B cell (primary cell): ENCODE measurements at places on chromosomes 4 and X.

GRCh38 chr4:8538076-8538702 is 42.0 kb upstream of the GPR78 start:
- no peak overlapping the region for H3K4me3 ChIP-seq
- no peak for DNase-seq
- H3K27ac ChIP-seq = no peak overlapping the region
- no peaks in the 10 kb centered on the region for H3K36me3 ChIP-seq
- no peaks in the 10 kb centered on the region for H3K27me3 ChIP-seq
- no peaks in the 10 kb centered on the region for H3K4me1 ChIP-seq

- peak overlapping the region; percentile 26 for H3K4me3 ChIP-seq
- no peak overlapping the region for H3K27ac ChIP-seq
- H3K4me1 ChIP-seq = peaks cover 47% of the 10 kb centered on the region
- peak; percentile 56 for DNase-seq
These were observed 25.3 kb downstream of the HOPX start for GRCh38 chr4:56655627-56656345.

DNA sequence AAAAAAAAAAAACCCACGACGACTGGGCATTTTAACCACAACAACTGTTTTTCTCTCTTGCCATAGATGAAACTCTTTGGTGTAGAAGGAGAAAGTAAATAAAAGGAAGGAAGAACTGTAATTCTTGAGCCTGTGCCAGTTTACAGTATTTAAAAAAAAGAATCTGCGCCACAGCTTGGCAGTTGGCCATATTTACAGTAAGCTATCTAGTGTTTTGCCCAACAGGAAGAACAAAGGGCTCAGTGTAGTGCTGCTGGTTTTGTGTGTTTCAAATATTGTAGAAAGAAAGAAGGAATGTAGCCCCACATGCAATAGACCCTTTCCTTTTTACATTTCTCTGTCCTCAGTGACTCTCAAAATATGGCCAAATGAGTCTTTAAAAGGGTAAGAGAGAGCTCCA is 66.1 kb downstream of the NR3C2 start:
- peak overlapping the region; percentile 31 for H3K4me3 ChIP-seq
- H3K4me1 ChIP-seq = peaks cover 9% of the 10 kb centered on the region
- peak; percentile 21 for DNase-seq
- H3K27ac ChIP-seq = peak overlapping the region; percentile 39
- H3K27me3 ChIP-seq = no peaks in the 10 kb centered on the region

DNA sequence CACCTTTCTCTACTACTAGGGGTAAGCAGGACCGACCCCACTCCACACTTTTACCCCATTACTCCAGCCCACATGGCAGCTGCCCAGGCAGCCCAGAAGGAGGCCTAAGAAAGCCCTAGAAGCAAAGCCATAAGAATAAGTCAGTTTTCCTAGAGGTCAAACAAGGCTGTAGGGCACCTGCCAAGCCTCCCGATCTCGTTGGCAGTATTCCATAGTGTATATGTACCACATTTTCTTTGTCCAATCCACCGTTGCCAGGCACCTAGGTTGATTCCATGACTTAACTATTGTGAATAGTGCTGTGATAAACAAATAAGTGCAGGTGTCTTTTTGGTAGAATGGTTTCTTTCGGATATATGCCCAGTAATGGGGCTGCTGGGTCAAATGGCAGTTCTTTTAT is 54.2 kb downstream of the RHOXF2B start:
- no peaks in the 10 kb centered on the region for H3K27me3 ChIP-seq
- no peak overlapping the region for H3K27ac ChIP-seq
- no peaks in the 10 kb centered on the region for H3K4me1 ChIP-seq
- no peak for DNase-seq
- no peaks in the 10 kb centered on the region for H3K36me3 ChIP-seq

- no peaks in the 10 kb centered on the region for H3K4me1 ChIP-seq
- DNase-seq = no peak
- no peak overlapping the region for H3K4me3 ChIP-seq
- no peaks in the 10 kb centered on the region for H3K36me3 ChIP-seq
These were observed 42.8 kb upstream of the KLF3 start for GRCh38 chr4:38621028-38621684.

DNA sequence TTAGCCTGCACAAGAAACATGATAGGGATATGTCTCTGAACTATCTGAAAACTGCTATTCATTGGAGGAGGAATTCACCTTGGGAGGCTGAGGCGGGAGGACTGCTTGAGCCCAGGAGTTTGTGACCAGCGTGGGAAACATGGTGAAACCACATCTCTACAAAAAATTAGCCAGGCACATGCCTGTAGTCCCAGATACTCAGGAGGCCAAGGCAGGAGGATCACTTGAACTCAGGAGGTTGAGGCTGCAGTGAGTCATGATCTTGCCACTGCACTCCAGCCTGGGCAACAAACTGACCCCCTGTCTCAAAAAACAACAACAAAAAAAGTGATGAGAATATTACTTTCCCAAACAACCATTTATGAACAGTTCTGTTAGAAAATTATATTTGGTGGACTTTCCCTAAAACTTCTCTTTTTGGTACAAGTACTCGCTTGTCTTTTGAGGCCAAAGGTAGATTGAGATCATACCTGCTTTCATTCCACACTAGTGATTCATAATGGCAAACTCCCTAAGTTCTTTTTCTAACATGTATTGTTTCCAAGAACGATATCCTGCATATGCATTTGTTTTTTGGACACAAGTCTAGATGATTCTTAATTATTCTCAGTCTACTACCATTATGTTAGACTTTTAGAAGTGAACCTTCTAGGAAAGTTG is 33.4 kb downstream of the METTL14 start:
- H3K27ac ChIP-seq = no peak overlapping the region
- no peaks in the 10 kb centered on the region for H3K27me3 ChIP-seq
- no peak for DNase-seq
- no peak overlapping the region for H3K4me3 ChIP-seq
